T-helper 17 cell (primary cell): ENCODE measurements at places on chromosomes 16 and 17. TPM values are rescaled to one million over a fixed set of nuclear protein-coding genes. Genes with fewer than 3 reads are reported as not detected.

The EVI2B gene
- total RNA-seq, result 106 TPM

- peaks cover 17% of the 10 kb centered on the region for H3K4me1 ChIP-seq
- DNase-seq, result no peak
- H3K4me3 ChIP-seq, result no peak overlapping the region
- peak overlapping the region; percentile 51 for H3K27ac ChIP-seq
- peaks cover 3% of the 10 kb centered on the region for H3K36me3 ChIP-seq
Measured at GRCh38 chr16:71927383-71927782, 32.1 kb downstream of the IST1 start.

The TBC1D3I gene
- 0.57 TPM for total RNA-seq

- no peaks in the 10 kb centered on the region for H3K27me3 ChIP-seq
- no peak overlapping the region for H3K27ac ChIP-seq
- no peaks in the 10 kb centered on the region for H3K36me3 ChIP-seq
- peaks cover 13% of the 10 kb centered on the region for H3K4me1 ChIP-seq
- H3K4me3 ChIP-seq, result no peak overlapping the region
Measured at GRCh38 chr16:533391-534123, 6.0 kb downstream of the CAPN15 start.

DNA sequence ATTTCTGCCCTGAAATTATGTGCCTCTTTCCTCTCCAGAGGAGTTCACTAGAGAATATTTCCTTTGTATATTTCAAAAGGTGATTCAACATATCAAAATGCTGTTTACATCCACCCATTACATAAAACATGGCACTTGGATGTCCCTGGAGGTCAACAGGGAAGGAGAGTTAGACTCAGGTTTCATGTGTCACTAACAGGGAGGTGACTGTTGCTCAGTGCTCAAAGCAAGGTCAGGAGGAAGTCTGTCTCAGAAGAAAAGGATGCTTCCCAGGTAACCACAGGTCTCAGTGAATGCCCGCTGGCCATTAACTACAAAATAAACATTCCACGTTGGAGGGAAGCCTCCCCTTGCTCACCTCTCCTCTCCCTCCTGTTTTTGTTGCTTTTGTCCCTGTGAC, 198.6 kb downstream of the AXIN2 start:
- H3K27me3 ChIP-seq, result peaks cover 14% of the 10 kb centered on the region
- no peak for DNase-seq
- no peaks in the 10 kb centered on the region for H3K36me3 ChIP-seq
- H3K27ac ChIP-seq, result no peak overlapping the region
- no peak overlapping the region for H3K4me3 ChIP-seq

The PARD6A gene
- total RNA-seq, result 7.9 TPM

GRCh38 chr17:45841186-45841585, 3.5 kb upstream of the SPPL2C start:
- H3K27me3 ChIP-seq, result peaks cover 11% of the 10 kb centered on the region
- H3K4me1 ChIP-seq, result no peaks in the 10 kb centered on the region
- DNase-seq, result no peak
- H3K27ac ChIP-seq, result no peak overlapping the region
- no peaks in the 10 kb centered on the region for H3K36me3 ChIP-seq

The GRAPL gene
- total RNA-seq, result 21.0 TPM

The MBTPS1 gene
- total RNA-seq, result 114 TPM

GRCh38 chr17:67443931-67444595, 67.0 kb downstream of the PITPNC1 start:
- H3K4me3 ChIP-seq, result no peak overlapping the region
- peak overlapping the region; percentile 99 for H3K27ac ChIP-seq
- DNase-seq, result no peak
- no peaks in the 10 kb centered on the region for H3K27me3 ChIP-seq
- peaks cover 2% of the 10 kb centered on the region for H3K36me3 ChIP-seq

The CPSF4L gene
- not detected for total RNA-seq

DNA sequence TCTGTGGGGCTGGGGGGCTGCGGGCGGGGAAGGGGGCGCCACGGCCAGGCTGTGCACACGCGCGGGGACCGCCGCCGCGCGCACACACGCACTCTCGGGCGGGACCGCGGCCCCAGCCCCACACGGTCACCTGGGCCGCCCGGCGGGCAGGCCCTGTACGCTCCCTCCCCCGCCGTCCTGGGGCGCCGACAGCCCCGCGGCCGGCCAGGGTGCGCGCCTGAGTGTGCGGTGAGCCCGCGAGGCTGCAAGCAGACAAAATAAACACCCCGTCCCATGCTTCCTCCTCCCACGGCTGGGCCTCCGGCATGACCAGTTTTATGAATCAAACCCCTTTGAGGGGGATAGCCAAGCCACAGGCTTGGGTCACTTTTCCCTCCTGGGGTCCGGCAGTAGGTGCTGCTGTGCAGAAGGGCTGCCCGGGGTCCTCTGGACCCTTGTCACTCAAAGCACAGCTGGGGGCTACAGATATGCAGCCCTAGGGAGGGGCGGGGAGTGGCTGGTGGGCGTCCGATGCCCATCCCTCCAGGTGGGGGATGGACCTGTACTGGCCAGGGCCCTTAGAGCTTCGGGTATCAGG, 441 bp downstream of the VASN start:
- no peaks in the 10 kb centered on the region for H3K36me3 ChIP-seq
- peaks cover 32% of the 10 kb centered on the region for H3K4me1 ChIP-seq
- peak overlapping the region; percentile 82 for H3K4me3 ChIP-seq
- DNase-seq, result no peak
